Fibroblast of skin of back (primary cell): ENCODE measurements at places on chromosomes 2 and 18.

GRCh38 chr18:8946066-8946838 lies 156.2 kb upstream of the NDUFV2 start:
- peak; percentile 99 for DNase-seq

- peak; percentile 56 for DNase-seq
These were observed 22.8 kb downstream of the NFE2L2 start for GRCh38 chr2:177241711-177242120.

GRCh38 chr2:239548965-239549595 lies 148.3 kb upstream of the HDAC4 start:
- DNase-seq = no peak

DNA sequence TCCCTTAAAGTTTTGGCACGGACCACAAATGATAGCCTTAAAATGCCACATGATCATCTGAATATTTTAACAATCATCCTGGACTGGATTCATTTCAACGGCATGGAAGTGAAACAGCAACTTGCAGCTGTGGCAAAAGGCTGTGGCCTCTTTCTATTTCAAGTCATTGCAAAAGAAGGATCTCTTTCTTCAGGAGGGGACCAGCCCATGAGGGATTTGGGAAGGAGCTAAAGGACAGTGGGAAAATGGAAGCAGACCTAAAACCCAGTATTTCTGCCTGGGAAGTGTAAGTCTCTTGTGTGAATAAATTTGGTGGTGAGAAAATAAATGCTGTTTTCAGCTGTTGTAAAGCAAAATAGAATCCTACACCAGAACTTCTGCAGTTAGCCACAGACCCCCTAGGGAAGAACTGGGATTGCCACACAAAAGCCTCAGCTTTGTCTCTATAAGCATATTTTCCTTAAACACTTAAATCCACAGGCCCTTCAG lies 107.3 kb upstream of the ZFP36L2 start:
- peak; percentile 63 for DNase-seq

GRCh38 chr2:209570194-209570593 lies 146.3 kb downstream of the MAP2 start:
- no peak for DNase-seq

DNA sequence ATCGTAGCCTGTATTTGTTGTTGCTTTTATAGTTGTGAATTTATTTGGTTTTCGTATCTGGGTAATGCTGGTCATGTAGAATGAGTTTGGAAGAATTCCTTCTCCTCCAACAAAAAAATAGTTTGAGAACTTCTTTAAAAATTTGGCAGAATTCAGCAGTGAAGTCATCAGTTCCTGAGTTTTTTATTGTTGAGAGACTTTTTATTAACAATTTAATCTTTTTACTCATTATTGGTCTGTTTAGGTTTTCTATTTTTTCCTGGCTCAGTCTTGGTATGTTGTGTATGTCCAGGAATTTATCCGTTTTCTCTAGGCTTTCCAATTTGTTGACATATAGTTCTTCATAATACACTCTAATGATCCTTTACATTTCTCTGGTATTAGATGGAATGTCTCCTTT lies 1613.3 kb upstream of the PIK3C3 start:
- no peak for DNase-seq

DNA sequence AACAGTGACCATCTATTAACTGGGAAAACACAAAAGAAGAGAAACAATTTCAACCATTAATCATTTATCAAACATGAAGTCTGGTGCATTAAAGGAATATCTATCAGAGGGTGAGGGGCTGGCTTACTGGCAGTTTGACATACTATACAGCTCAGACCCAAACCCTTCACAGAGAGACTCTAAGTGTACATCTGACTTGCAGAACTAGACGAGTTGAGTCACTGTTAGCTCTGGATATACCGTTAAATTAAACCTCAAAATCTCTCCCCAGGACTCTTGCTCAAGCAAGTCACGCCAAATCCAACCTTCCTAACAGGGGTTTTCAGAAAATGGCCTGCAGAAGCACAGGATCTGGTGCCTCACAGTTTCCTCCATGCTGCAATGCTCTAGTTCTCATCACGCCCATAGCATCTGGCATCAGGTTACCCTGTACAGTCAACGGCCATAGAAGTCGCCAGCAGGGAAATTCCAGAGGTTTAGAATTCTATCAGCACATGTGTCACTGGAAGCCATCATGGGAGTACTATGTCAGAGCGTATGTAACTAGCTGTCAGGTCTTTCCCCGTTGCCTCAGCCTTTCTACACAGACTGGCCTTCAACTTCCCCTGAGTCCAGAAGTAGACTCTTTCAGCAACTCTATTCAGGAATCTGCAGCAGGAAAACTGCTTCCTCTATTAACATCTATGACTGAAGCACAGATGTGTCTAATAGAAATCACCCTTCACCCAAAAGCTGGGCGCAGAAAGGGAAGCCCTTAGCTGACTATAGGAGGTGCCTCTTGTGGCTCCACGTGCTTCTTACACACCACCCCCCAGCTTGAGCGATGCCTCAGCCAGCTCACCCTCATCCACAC lies 9.3 kb downstream of the TGOLN2 start:
- DNase-seq = peak; percentile 84

DNA sequence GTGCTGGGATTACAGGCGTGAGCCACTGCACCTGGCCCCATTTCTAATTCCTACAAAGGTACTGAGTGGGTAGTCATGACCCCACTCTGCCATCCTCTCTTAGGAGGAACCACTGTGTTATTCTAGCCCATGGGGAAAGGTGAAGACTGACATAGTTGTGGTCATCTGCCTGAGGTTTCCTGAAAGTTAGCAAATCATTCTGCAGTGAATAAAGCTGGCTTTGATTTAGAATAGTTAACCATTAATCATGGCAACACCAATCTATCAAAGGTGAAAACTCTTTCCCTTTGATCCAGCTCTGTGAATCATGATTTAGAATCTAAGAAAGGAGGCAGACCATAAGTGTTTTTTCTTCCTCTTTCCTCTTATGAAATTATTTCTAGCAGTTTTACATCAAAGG lies 50.8 kb downstream of the SUMO1 start:
- no peak for DNase-seq

DNA sequence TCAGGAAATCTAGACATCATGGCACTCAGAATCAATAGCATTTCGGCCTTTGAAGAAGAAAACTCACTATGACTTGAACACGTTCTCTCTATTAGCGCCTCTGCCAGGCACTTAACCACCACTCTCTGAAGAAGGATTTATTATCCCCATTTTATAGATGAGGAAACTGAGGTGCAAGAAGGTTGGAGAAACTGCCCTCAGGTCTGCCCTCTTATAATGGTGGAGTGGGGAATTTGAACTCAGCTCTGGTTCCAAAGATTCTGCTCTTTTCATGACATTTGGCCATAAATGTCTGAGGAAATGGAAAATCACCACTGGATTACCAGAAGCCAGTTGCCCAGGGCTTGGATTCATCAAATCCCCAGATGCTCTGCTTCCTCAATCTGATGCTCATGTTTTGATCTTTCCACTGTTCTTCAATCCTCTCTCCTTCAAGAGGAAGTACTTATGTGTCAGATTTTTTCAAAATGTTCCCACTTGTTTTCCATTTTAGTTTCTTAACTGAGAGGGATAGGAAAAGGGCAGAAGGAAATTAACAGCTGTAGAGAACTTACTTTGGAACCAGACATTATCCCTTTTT lies 68.1 kb downstream of the ANTXR1 start:
- no peak for DNase-seq

DNA sequence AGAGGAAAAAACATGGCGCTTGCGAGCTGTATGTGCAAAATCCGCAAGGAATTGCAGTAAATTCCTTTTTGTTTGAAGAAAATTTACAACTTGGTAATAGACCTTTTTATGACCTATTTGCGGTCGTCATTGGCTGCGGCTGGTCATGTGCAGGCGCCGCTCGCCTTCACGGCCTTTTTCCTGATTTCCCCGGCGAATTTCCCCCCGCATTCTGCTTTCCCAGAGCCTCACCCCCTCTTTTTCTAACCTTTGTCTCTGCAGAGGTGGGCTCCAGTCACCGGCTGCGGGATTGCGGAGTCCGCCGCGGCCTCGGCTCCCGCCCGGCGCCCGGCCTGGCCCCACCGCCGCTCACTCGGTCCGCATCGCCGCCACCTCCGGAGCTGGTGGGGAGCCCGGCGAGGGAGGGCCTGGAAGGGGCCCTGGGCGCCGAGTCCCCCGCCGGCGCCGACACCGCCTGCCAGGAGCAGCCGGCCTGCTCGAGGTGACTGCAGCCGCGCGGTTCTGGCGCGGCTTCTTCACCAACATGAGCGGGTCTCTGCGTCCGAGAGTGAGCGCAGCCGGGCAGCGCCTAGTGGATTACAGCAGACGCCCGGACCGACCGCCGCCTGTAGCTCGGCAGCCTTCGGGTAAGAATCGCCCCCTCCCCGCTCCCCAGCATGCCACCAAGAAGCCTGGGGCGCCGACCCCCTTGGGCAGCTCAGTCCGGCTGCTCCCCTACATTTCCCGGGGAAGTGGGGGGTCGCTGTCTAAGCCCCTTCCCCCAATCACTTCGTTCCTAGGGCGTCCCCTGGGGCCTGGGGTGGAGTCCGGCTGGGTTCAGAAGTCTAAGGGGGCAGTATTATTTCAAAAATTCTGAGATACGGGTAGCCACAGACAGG lies 7.1 kb downstream of the HOXD8 start:
- DNase-seq = peak; percentile 61

DNA sequence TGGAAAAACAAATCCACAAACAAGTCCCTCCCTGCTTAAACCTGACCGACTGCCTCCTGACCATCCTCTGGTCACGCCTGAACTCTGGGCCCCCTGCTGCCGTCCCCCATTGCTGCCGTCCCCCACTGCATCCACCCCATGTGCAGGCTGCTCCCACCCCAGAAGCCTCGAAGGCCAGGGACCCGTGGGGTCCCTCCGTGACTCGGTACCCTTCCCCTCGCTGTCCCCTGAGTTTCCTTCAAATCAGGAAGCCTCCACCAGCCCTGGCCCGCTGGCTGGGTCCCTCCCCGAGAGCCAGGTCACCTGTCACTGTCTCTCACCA lies 17.9 kb upstream of the AGXT start:
- no peak for DNase-seq

GRCh38 chr2:177118636-177119035 lies 94.0 kb upstream of the HNRNPA3 start:
- DNase-seq = no peak

GRCh38 chr2:111053825-111054515 lies 66.7 kb upstream of the BCL2L11 start:
- no peak for DNase-seq

DNA sequence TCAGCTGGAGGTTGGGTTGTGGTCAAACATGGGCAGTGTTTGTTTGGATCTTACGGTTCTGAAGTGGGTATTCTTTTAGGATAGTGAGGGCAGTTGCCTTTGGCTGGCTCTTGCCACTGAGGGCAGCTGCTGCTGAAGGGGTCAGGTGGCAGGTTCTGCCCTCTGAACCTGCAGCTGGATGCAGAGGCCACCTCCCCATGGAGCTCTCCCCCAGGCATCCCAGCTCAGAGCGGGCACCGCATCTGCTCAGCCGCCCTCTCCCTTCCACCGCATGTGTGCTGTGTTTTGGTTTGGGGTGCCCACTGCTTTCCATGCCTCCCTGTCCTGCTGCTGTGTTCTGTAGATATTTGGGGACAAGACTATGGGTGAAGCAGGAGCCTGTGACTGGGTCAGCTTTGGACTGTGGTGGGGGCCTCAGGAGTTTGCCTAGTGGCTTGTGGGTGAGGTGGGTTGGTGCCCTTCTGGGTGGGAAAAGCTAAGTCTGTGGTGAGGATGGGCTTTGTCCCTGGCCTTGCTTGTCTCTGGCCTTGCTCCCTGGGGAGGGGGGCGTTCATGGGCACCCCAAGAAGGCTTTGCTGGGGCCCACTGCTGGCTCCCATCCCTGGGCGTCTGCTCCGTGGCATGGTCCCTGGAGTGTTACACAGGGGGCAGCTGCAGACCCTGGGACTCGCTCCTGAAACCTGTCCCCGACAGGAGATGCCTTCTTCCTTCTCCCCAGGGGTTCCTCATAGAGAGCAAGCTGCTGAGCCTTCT lies 28.5 kb downstream of the OTOF start:
- no peak for DNase-seq

DNA sequence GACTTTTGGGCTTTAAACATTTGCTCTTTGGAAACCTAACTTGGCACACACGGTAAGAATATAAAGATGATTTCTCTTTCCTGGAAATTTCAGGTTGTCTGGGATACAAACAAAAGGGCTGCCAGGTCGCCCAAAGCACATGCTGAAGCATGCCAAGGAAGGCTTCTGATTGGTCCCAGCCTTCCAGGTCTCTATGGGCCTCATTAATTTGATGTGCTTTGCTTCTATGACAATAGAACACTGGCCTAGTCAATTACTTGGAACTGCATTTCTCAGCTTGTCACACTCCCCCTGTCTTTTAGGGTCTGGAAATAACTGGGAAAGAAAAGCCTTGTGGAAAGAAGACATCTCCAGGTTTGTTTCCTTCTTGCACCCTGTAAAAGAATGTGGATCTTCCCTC lies 228.9 kb downstream of the ADCYAP1 start:
- DNase-seq = no peak

GRCh38 chr2:25294573-25295462 lies 46.9 kb downstream of the DNMT3A start:
- DNase-seq = peak; percentile 34

DNA sequence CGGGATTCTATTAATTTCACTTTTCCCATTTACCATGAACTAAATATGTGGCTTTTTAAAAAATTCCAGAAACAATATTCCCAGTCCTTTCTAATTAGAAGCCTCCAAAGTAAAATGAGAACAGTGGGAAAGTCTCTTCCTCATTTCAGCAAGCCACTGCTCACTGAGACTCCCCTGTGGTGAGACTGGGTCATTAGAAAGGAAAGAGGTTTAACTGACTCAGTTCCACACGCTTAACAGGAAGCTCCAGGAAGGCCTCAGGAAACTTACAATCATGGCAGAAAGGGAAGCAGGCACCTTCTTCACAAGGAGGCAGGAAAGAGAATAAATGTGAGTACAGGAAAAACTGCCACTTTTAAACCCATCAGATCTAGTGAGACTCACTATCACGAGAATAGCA lies 258.9 kb upstream of the CHAC2 start:
- DNase-seq = no peak

DNA sequence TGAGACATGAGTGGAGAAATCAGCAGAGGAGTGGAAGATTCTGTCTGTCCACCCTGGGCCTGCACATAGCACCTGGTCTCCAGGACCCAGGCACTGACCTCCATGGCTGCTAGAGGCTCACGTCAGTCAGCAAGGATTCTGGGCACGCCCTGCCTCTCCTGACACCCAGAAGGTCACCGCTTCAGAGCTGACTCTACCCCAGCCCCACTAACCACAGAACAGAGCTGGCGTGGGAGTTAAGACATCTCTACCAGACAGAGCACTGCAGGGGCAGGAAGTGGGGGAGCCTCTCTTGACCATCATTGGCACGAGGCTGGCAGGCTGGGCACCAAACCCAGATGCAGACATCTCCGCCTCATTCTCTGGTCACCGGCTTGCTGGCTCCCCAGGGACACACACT lies 3.0 kb downstream of the ADCY3 start:
- DNase-seq = no peak

- DNase-seq = no peak
These were observed 411.8 kb downstream of the FBXO15 start for GRCh38 chr18:73735836-73736235.

- DNase-seq = no peak
These were observed 28.0 kb downstream of the STAT4 start for GRCh38 chr2:191122638-191123294.
